ENCODE measurements at places on chromosomes 6 and 20.

DNA sequence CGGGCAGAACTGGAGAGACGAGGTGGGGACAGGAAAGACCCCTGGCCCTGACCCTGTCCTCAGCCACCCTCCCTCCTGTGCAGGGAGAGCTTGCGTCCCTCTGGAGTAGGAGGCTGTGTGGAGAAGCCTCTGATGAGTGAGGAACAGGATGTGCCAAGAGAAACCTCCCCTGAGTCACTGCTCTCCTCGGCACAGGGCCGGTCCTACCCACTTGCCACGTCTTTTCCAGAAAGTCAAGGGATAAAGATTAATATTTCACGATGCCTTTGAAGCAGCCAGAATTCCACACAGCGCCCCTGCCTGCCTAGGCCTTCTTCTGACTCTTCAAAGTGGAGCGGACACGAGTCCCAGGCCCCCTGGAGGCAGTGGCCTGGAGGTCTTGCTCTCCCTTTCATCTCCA lies 34.9 kb upstream of the THBS2 start:
- H3K4me1 ChIP-seq = no peaks in the 10 kb centered on the region
- no peak overlapping the region for H3K27ac ChIP-seq
- H3K36me3 ChIP-seq = no peaks in the 10 kb centered on the region

GRCh38 chr6:111706841-111707391 lies 101.2 kb upstream of the TRAF3IP2 start:
- peaks cover 5% of the 10 kb centered on the region for H3K4me1 ChIP-seq
- no peaks in the 10 kb centered on the region for H3K27me3 ChIP-seq
- no peak for DNase-seq
- no peak overlapping the region for H3K4me3 ChIP-seq
- H3K27ac ChIP-seq = no peak overlapping the region
- no peaks in the 10 kb centered on the region for H3K36me3 ChIP-seq

DNA sequence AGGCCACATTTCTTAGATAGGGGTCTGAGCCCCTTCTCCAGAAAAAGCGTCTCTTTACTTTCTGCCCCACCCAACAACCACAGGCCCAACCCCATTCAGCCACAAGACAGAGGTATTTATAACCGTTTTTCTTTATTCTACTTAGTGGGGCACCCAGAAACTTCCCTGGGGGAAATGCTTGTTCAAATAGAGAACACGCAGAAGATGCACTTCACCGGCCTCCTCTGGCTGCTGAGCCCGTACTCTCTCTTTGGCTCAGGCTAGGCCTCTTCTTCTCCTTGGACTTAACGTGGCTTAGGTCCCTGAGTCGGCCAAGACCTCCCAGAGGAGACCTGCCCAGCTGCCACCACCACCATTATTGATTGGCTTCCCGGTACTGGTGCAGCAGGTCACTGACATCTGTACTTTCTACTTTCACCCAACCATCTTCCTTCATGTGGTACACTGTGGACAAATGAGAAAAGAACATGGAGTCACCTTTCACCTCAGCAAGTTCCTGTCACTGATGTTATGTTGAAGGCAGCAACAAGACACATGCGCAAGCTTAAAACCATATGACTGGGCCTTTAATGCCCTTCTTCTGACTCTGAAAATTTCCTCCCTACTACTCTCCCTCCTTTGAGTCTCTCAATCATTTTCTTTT lies 2.2 kb upstream of the TAP2 start:
- no peaks in the 10 kb centered on the region for H3K27me3 ChIP-seq
- no peak for DNase-seq
- H3K36me3 ChIP-seq = no peaks in the 10 kb centered on the region
- H3K27ac ChIP-seq = no peak overlapping the region
- no peaks in the 10 kb centered on the region for H3K4me1 ChIP-seq

GRCh38 chr6:8642131-8642530 lies 206.8 kb upstream of the SLC35B3 start:
- H3K27ac ChIP-seq = no peak overlapping the region
- no peak overlapping the region for H3K4me3 ChIP-seq
- no peaks in the 10 kb centered on the region for H3K27me3 ChIP-seq
- H3K4me1 ChIP-seq = no peaks in the 10 kb centered on the region
- no peaks in the 10 kb centered on the region for H3K36me3 ChIP-seq

DNA sequence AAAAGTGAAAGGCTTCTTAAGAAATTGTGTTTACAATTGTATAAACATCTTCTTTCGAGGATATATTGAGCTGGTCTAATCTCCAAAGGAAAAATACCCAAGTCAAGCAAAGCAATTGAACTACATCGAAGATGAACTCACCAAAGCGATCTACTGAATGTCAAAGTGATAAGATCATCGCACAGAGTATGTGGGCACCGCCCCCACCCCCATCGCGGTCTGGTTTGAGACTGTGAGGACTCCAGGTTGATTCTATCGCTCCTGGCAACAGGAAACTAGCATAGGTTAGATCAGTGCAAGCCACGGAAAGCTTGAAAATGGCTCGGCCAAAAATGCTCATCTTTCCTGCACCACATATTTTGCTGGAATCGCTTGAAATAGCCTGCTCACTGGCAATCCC lies 133.2 kb upstream of the RPS6KA2 start:
- H3K4me3 ChIP-seq = no peak overlapping the region
- H3K27ac ChIP-seq = no peak overlapping the region
- H3K36me3 ChIP-seq = no peaks in the 10 kb centered on the region
- DNase-seq = no peak
- H3K4me1 ChIP-seq = no peaks in the 10 kb centered on the region

GRCh38 chr6:90118069-90118468 lies 178.6 kb downstream of the BACH2 start:
- no peak overlapping the region for H3K27ac ChIP-seq
- DNase-seq = no peak
- no peaks in the 10 kb centered on the region for H3K4me1 ChIP-seq
- H3K27me3 ChIP-seq = no peaks in the 10 kb centered on the region
- H3K4me3 ChIP-seq = no peak overlapping the region

DNA sequence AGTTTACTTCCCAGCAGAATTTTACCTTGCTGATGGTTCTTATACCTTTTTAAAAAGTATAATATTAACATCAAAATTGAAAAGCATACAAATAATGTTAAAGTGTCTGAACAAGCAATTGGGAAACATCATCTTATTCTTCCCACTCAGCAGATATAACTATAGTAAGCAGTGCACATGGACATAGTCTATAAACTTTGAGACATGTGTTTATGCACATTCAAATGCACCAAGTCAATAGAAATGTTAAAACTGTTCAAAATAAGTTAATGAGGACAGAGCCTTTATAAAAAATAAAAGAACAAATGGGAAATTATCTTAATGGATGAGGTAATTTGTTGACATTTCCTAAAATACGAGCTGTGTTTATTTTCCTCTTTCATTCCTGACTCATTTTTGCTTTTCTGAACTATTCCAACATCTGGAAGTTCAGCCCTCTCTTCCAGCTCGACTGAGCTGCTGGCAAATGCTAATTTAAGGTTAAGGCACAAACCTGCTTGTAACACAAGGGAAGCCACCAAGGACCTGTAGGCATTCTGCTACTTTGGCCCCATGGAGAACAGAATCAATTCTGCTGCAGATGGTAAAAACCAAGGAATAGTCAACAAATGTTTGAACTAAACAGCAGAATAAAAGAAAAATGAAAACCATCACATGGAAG lies 110.3 kb upstream of the MAP3K4 start:
- DNase-seq = no peak
- H3K4me3 ChIP-seq = no peak overlapping the region
- no peak overlapping the region for H3K27ac ChIP-seq
- no peaks in the 10 kb centered on the region for H3K4me1 ChIP-seq

DNA sequence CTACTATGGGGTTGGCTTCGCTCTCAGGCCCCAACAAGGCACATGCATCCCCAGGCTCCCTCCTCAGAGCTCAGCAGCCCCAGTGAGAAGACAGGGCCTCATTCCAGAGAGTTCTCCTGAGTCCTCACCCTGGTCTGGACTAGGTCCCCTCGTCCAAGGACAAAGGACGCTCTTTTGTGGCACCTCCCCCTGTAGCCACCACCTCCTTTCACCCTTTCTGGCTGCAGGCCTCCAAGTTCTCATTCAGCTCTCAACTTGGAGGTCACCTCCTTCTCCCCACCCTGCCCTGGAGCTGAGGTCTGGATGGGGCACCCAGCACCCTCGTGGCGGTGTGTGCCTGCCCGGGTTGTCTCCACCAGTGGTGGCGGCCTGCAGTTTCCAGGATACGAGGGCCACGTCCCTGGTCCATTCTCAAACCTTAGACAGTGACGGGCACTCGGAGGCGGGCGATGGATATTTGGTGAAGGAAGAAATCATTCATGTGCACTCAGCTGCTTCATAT lies 2.5 kb downstream of the UNC93A start:
- H3K4me3 ChIP-seq = no peak overlapping the region
- H3K27ac ChIP-seq = no peak overlapping the region
- DNase-seq = peak; percentile 28
- no peaks in the 10 kb centered on the region for H3K27me3 ChIP-seq
- H3K36me3 ChIP-seq = no peaks in the 10 kb centered on the region

DNA sequence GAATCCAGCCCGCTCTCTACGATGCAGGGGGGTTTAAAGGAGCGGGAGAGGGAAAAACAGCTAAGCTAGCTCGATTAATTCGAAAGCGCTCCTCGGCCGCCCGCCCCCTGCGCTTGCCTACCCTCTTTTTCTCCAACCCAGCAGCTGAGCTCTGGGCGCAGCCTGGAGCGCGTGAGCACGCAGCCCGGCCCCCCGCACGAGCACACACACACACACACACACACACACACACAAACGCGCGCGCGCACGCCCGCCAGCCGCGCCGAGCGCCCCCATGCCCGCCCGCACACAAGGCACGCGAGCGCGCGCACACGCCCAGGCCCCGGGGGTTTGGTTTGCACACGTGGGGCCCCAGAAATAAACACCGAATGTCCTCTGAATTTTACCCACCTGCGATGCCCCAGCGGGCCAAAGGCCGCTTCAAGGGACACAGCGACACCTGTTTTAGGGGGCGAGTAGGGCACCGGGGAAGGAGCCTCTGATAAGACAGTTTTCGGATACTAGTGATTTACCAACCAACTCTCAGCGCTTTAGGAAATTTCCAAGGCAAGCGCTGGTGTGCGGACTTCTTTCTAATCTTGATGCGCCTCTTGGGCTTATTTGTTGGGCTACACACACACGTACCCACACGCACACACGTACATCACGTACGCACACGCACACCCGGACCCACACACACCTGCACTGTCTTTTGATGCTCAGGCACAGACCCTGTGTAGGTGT lies 802 bp upstream of the NRN1 start:
- H3K4me1 ChIP-seq = peaks cover 4% of the 10 kb centered on the region
- DNase-seq = no peak
- peak overlapping the region; percentile 0 for H3K4me3 ChIP-seq
- H3K27me3 ChIP-seq = peaks cover 60% of the 10 kb centered on the region

- no peak overlapping the region for H3K4me3 ChIP-seq
- no peaks in the 10 kb centered on the region for H3K36me3 ChIP-seq
- H3K4me1 ChIP-seq = peaks cover under 1% of the 10 kb centered on the region
- no peak overlapping the region for H3K27ac ChIP-seq
- no peak for DNase-seq
Observed at GRCh38 chr20:41218466-41218865, 81.1 kb downstream of the PLCG1 start.

DNA sequence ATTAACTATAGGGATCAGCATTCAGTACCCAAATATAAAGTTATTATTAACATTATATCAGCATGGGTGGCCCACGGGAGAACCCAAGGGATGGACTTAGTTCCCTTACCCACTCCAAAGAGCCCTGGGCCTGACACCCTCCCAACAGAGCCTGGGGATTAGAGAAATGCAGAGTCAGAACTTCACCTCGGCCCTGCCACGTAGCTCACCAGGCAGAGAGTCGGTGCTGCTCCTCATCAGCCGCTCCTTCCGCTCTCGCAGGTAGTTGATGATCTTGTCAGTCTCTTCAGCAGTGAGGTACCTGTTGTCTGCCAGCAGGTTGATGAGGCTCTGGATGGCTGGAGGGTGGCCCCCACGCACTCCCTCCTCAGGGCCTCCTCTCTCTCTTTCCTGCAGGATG lies 26.6 kb downstream of the NCOA5 start:
- peaks cover 69% of the 10 kb centered on the region for H3K36me3 ChIP-seq
- no peak for DNase-seq
- H3K4me1 ChIP-seq = peaks cover 2% of the 10 kb centered on the region
- H3K27me3 ChIP-seq = no peaks in the 10 kb centered on the region

DNA sequence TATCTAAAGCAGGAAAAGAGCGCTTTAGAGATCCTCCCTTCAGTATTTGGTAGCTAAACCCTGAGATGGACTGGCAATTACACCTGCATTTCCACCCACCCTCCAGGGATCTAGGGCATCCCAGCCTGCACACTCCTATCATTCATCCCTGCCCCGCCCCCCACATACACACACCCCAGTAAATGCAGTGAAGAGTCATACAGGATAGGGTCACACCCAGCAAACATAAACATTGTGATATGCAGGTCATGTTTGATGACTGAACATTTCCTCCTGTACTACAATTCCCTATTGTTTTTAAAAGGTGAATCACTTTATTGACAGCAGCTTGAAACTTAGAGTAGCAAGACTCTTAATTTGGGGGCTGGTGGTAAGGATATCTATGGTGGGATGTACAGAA lies 112.9 kb downstream of the FOXO3 start:
- H3K4me1 ChIP-seq = peaks cover 26% of the 10 kb centered on the region
- DNase-seq = no peak

DNA sequence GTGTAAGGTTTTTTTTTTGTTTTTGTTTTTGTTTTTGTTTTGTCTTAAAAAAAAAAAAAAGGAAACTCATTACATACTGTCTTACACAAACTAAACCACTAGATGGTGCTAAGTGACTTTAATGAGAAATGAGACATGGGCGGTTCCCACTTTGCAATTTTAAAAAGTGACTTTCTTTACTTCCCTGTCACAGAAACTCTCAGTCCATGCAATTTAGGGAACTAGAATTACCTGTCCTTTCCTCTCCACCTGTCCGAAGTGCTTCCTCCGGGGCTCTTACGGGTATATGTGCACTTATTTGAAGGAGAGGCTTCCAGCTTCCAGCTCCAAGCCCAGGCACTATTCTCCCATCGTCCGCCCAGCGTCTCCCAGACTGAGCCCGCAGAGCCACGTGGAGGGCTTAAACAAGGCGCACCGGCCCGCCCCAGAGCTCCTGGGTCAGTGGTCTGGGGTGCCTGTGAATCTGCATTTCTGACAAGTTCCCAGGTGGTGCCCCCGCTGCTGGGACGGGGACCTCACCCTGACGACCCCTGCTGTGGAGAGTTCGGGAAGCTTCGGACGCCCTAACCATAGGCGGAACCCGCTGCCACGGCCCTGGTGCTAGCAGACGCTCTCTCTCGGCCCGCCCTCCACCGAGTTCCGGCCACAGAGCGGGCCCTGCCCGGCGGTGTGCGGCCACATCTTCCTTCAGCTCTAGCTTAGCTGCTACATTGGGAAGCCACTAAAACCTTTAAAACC lies 26.1 kb downstream of the BFSP1 start:
- H3K4me3 ChIP-seq = peak overlapping the region; percentile 63
- no peaks in the 10 kb centered on the region for H3K36me3 ChIP-seq
- no peaks in the 10 kb centered on the region for H3K27me3 ChIP-seq
- H3K4me1 ChIP-seq = peaks cover 3% of the 10 kb centered on the region
- peak; percentile 82 for DNase-seq

- DNase-seq = no peak
- H3K4me1 ChIP-seq = no peaks in the 10 kb centered on the region
Observed at GRCh38 chr6:88135578-88136114, 30.5 kb downstream of the CNR1 start.

All from kidney (tissue), 22 donors.